Femur (tissue), 1 donor: ENCODE measurements at places on chromosomes 2 and 18.

DNA sequence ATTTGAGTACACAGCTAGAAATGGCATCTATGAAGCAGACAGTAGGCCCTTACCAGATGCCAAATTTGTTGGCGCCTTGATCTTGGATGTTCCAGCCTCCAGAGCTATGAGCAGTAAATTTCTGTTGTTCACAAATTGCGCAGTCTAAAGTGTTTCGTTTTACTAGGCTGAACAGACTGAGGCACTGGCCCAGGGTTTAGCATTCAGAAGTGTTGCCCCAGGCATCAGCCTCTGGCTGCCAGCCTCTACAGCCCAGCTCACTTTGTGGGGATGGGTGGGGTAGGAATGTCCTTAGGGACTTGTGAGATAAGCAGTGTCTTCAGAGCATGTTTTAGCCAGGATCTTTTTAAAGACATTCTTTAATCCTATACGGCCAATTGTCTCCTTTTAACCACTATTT lies 51.5 kb upstream of the MGAT5 start:
- no peak for DNase-seq

DNA sequence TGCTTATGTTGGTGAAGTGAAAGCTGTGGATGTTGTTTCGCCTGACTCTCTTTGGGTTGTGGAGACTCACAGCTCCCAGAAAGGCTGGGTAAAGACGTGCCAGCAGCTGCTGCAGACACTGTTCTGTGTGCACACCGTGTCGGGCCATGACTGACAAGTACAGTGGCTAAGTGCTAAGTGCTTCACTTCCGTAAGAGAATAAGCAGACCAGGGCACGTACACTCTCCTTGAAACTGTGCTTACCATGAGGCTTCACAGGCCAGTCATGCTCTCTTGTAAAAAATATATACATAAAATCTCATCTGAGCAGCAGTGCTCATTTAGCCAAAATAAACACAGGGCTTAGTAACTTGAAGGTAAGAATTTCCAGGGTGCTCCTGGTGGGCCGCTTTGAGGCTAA lies 86.0 kb downstream of the NRP2 start:
- no peak for DNase-seq

- no peak for DNase-seq
Measured at GRCh38 chr2:143068509-143068908, 60.7 kb upstream of the ARHGAP15 start.

DNA sequence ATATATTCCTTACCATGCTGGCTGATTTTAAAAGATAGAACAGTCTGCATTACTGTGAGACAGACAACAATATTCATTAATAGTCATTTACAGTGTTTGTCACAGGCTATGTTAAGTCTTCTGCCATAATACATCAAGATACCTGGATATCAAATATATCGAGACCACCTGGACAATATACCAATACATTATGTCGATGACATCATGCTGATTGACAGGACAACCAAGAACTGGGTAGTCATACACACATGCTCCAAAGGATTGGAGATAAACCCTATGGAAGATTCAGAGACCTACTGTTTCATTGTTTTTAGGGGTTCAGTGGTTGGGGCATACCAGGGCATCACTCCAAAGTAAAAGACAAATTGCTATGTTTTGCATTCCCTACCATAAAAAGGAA lies 26.5 kb upstream of the SMCHD1 start:
- no peak for DNase-seq

DNA sequence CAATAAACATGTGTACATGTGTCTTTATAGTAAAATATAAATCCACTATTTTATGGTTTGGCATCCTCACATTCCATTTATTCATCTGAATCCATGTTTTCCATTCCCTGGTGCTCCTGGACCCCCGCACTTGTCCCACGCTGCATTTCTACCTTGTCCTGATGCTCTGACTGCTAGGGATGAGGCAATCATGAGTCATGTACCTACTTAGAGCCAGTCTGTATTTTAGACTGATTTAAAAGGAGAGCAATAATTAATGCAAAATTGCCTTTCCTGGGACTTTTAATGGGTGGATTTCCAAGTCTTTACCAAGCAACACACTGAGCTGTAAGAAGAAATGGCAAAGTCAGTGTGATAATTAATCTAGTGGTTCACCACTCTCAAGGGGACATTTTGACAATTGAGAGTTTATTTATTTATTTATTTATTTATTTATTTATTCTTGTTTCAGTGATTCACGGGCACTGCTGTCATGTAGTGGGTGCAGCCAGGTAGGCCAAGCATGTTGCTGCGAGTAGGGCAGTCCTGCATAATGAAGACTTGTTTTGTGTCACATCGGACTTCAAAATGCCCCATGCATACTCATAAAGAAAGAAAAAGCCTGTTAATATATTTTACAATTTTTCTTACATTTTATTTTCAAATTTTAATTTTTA lies 419.3 kb upstream of the VWC2L start:
- no peak for DNase-seq

DNA sequence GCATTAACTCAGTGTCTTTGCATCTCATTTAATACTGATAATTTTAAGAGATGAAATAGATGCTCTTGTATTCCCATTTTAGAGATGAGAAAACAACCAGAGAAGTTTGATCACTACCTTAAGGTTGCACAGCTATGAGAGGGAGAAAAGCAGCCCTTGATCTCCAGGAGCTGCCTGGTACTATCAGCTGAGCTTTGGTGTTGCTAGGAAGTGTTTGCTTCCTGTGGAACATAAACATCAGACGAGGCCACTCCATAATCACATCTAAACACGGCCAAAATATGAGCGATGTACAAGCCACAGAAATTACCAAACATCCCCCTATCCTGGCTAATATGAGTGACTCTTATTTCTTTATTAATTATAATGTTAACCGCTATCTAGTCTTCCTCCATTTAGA lies 620 bp upstream of the WDFY1 start:
- no peak for DNase-seq

DNA sequence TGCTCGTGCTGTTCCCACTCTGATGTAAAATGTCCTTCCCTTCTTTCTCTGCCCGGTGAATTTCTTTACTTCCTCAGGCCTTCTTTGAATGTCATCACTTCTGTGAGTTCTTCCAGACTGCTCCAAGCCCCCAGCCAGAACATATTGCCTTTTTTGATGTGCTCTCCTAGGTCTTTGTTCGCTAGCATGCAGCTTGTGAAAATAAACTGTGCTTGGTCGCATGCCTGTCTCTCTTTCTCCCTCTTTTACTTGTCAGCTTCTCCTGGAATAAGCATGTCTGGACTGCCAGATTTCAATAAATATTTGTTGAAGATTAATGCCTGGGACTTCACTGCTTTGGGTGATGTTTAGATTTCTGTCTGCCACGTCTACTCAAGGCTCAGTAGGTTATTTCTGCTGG lies 82.7 kb upstream of the ARHGAP28 start:
- DNase-seq: no peak

DNA sequence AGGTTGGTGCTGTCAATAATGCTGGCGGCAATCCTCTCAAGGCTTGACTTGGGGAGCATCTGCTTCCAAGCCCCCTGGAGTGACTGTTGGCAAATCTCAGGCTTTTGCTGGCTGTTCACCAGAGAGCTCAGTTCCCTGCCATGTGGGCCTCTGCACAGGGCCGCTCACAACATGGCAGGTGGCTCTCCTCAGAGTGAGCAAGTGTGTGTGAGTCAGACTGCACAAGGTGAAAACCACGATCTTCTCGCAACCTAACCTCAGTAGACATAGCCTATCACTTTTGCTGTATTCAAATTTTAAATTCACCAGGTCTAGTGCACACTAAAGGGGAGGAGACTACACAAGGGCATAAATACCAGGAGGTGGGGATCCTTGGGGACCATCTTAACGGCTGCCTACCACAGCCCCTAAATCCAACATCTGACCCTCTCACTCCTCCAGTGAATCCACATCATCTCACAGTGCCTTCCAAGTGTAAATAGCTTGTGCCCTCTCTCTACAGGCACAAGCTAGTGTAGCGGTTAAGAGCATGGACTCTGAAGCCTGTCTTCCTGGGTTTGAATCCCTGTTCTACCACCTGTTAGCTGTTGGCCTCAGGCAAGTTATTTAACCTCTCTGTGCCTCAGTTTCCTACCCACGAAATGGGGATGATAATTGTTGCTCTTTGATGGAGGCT lies 187.7 kb upstream of the CXCR4 start:
- no peak for DNase-seq

DNA sequence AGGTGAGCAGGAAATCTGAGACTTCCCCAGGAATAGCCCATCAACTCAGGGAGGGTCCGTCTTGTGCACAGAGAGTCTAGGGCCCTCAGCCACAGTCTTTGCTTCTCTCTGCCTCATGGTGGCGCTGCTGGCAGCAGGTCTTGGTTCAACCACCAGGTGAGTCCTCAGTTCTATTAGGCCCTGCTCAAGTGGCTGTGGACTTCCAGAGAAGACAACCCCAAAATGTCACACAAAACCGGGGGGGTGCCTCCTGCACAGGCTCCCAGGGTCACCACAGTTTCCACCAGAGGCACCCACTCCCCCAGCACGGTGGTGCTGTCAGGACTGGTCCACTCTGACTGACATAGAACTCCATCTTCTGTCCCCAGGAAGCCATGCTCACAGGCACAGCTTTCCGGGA lies 2.4 kb upstream of the CHRNG start:
- DNase-seq: no peak

DNA sequence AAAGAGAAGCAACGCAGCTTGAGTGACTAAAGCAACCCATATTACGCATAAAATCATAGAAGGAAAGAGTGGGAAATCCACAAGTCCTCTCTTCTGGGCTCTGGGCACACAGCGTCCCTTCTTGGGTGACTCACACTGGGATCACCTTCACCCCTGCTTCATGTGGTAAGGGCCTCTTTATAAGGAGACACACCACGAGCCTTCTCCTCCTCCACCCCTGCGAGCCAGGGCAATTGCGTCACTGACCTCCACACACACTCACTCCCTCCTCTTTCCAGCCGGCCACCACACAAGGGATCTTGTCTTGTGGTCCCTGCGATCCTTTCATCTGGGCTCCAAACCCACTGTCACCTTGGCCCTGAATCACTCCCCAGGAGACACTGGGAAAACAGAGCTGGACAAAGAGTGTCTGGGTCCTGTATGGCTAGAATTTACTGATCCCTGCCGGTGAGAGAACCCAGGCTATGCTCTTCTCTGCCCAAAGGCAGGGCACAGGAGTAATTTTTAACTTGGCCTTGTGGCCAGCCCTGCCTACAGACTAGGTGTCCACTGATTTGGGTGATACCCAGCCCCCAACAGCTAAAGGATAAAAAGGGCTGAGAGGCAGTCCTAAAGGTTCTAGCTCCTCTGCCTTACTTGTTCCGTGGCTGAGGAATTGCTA lies 35.3 kb downstream of the NHEJ1 start:
- peak; percentile 66 for DNase-seq

GRCh38 chr2:37645836-37646235 lies 25.6 kb downstream of the CDC42EP3 start:
- no peak for DNase-seq

DNA sequence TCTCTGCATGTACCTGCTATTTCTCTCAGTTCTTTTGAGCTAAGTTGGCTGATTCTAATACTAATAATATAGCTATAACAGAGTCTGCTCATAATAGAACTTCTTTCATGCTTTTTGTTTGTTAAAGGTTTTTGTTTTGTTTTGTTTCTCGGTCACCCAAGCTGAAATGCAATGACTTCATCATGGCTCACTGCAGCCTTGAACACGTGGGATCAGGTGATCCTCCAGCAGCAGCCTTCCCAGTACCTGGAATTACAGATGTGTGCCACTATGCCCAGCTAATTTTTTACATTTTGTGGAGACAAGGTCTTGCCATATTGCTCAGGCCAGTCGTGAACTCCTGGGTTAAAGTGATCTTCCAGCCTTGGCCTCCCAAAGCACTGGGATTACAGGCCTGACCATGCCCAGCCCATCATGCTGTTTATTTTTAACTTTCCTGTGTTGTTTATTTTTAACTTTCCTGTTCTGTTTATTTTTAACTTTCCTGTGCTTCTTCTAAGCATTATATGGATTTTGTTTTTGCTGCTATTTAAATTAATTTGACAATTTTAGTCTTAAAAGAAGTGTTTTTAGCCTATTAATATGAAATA lies 763.8 kb upstream of the CDH7 start:
- DNase-seq: no peak

DNA sequence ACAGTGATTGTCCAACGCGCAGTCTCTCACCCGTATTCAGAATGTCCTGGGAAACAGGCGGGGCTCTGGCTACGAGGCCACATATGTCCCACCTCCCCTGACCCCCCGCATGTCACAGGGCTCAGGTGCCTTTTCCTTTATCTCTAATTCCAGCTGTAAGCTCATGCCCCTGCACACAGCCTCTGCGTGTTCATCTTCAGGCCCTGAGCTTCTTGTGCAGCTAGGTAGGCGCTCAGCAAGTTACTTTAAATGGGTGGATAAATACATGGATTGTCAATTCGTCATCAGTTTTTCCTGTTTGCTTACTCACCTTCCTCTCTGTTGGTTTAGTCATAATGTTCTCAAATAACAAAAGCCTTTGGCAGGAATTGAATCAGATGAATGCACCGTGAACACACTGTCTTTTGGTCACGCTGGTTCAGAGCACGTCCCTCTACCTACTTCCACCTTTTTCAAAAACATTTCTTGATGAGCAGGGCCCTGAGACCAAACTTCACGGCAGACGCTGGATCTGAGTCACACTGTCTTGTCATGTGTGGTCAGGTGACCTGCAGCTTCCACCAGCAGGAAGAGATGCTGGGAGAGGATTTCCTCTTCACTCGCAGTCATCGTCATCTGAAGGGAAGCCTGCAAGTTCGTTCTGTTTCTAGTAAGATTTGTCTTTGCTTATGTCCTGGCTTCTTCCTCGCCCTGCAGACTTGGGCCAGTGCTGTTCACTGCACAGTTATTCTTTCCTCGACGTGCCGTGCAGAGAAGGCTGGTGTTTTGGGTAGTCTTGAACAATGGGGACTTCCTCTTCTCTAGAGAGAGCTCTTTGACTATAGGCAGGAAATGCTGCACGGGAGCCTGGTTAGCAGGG lies 138.1 kb downstream of the PTGR3 start:
- DNase-seq: peak; percentile 59

DNA sequence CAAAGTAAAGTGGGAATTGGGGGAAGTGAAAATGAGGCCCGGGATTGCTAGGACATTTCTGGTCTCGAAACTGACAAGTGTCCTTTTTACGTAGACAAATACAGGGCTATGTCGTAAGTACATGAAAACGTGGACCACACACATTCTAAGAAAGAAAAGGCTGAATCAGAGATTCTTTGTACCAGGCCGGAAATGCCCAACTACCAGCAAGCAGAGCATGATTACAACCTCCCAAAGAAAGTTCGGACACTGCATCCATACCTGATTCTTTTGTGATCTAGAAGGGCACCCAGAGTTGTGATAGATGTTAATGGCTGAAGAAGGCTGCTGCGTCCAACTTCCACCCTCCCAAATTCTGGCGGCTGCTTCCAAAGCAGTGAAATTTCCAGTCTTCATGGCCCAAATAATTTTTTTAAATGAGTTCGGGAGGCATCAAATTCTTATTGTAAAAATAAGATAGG lies 1.7 kb downstream of the RBMS1 start:
- DNase-seq: peak; percentile 45
